ENCODE measurements at places on chromosomes 12 and 14. TPM values are rescaled to one million over a fixed set of nuclear protein-coding genes. Genes with fewer than 3 reads are reported as not detected.

- H3K36me3 ChIP-seq: no peaks in the 10 kb centered on the region
- no peak overlapping the region for H3K4me3 ChIP-seq
- no peak overlapping the region for H3K27ac ChIP-seq
- no peaks in the 10 kb centered on the region for H3K4me1 ChIP-seq
- H3K27me3 ChIP-seq: no peaks in the 10 kb centered on the region
Observed at GRCh38 chr12:31644536-31644935, 15.0 kb upstream of the ETFBKMT start.

GRIN2B gene
- total RNA-seq: not detected

DNA sequence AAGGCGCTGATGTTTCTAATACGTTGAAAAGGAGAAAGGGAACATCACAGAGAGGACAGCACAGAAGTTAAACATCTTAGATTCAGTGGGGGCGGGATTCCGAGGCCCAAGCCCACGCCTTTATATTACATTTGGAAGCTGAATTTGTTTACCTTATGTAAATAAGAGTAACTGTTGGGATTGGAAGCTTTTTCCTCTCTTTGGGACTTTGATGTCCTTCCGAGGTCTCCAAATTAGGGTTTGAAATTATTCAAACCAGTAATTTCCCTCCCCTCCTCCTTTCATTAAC is 6.4 kb downstream of the FOXA1 start:
- no peak overlapping the region for H3K4me3 ChIP-seq
- H3K36me3 ChIP-seq: peaks cover 11% of the 10 kb centered on the region
- no peak overlapping the region for H3K27ac ChIP-seq
- DNase-seq: no peak
- no peaks in the 10 kb centered on the region for H3K4me1 ChIP-seq

GRCh38 chr12:53169644-53170043 is 10.9 kb upstream of the ZNF740 start:
- peaks cover 3% of the 10 kb centered on the region for H3K4me1 ChIP-seq
- no peak overlapping the region for H3K27ac ChIP-seq
- H3K36me3 ChIP-seq: no peaks in the 10 kb centered on the region
- no peak for DNase-seq

ALDH1L2 gene
- 5.9 TPM for total RNA-seq

GRCh38 chr12:97984436-97984835 is 521.8 kb downstream of the RMST start:
- H3K36me3 ChIP-seq: no peaks in the 10 kb centered on the region
- H3K27me3 ChIP-seq: no peaks in the 10 kb centered on the region
- DNase-seq: no peak
- no peak overlapping the region for H3K4me3 ChIP-seq

- no peaks in the 10 kb centered on the region for H3K36me3 ChIP-seq
- DNase-seq: no peak
- H3K4me1 ChIP-seq: no peaks in the 10 kb centered on the region
Observed at GRCh38 chr12:25121916-25122315, 73.0 kb downstream of the DNAI7 start.

GRCh38 chr12:62335796-62336195 is 75.6 kb downstream of the USP15 start:
- H3K36me3 ChIP-seq: peaks cover 71% of the 10 kb centered on the region
- H3K4me3 ChIP-seq: no peak overlapping the region
- peaks cover 26% of the 10 kb centered on the region for H3K4me1 ChIP-seq
- no peak for DNase-seq
- no peaks in the 10 kb centered on the region for H3K27me3 ChIP-seq

SIX6 gene
- total RNA-seq: not detected

- H3K36me3 ChIP-seq: peaks cover 8% of the 10 kb centered on the region
- no peaks in the 10 kb centered on the region for H3K27me3 ChIP-seq
- no peak overlapping the region for H3K4me3 ChIP-seq
- H3K27ac ChIP-seq: no peak overlapping the region
Observed at GRCh38 chr12:8127138-8127537, 3.7 kb downstream of the CLEC4A start.

GRCh38 chr12:92558806-92559205 is 144.0 kb upstream of the PLEKHG7 start:
- H3K36me3 ChIP-seq: peaks cover 28% of the 10 kb centered on the region
- peaks cover 62% of the 10 kb centered on the region for H3K4me1 ChIP-seq
- no peak overlapping the region for H3K4me3 ChIP-seq
- DNase-seq: no peak

DNA sequence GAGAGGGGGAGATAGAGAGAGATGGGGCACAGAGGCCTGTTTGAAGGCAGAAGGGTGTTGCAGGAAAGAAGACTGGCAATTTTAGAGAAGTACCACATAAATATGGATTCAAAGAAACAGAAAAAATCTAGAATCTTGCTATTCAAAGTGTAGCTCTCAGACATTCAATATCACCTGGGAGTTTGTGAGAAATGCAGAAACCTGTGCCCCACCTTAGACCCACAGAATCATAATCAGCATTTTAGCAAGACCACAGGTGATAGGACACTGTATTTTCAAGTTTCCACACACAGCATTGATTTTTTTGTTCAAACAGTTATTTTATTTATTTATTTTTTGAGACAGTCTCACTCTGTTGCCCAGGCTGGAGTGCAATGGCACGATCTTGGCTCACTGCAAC is 3.3 kb downstream of the NEDD8 start:
- H3K36me3 ChIP-seq: peaks cover 9% of the 10 kb centered on the region
- H3K4me3 ChIP-seq: no peak overlapping the region
- H3K4me1 ChIP-seq: peaks cover 30% of the 10 kb centered on the region
- no peak overlapping the region for H3K27ac ChIP-seq
- DNase-seq: no peak

- H3K27ac ChIP-seq: no peak overlapping the region
- no peaks in the 10 kb centered on the region for H3K36me3 ChIP-seq
- H3K4me1 ChIP-seq: no peaks in the 10 kb centered on the region
- peaks cover 10% of the 10 kb centered on the region for H3K27me3 ChIP-seq
- H3K4me3 ChIP-seq: no peak overlapping the region
- no peak for DNase-seq
Observed at GRCh38 chr12:15823360-15824128, 34.4 kb upstream of the EPS8 start.

- no peaks in the 10 kb centered on the region for H3K27me3 ChIP-seq
- H3K4me1 ChIP-seq: peaks cover 26% of the 10 kb centered on the region
- H3K36me3 ChIP-seq: peaks cover 27% of the 10 kb centered on the region
- H3K27ac ChIP-seq: no peak overlapping the region
- DNase-seq: no peak
- no peak overlapping the region for H3K4me3 ChIP-seq
Observed at GRCh38 chr12:96244826-96245225, 50.7 kb downstream of the ELK3 start.

TMEM52B gene
- not detected for total RNA-seq

DNA sequence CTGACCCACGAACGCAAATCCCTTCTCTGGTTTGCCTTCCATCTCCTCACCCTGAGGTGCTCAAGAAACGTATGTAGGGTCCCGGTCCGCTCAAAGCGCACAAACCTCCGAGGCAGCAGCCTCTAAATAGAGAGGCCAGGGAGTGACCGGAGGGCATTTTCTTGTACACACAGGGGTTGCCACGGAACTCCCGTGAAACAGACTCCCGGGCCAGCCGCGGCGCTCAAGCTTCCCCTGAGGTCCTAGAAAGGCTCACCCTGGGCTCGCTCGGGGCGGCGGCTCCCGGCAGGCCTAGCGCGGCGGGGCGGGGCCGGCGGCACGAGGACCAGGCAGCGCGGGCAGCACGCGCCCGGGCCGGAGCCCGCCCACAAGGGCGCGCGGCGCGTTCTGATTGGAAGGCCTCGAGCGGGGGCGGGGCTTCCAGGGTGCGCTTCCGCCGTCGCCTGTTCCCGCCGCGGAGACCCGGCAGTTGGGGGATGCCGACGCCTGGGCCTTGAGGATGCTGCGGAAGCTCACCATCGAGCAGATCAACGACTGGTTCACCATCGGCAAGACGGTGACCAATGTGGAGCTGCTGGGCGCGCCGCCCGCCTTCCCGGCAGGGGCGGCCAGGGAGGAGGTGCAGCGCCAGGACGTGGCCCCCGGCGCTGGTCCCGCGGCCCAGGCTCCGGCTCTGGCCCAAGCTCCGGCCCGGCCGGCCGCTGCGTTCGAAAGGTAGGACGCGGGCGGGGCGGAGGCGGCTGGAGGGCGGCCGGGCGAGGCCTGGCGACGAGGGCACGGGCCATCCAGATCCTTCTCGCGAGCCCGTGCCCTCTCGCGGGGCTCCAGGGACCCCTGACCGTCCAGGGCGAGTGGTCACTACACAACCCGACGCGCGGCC is at the start of gene TDRD9:
Gene TDRD9 (plus strand): TSS at position 446 of the 880 bp plus-strand sequence. CDS start 54 bp downstream, at position 500.
- DNase-seq: no peak
- H3K4me1 ChIP-seq: peaks cover 4% of the 10 kb centered on the region
- no peaks in the 10 kb centered on the region for H3K36me3 ChIP-seq
- H3K27me3 ChIP-seq: peaks cover 8% of the 10 kb centered on the region

SOAT2 gene
- 3.8 TPM for total RNA-seq

EPYC gene
- total RNA-seq: not detected

CBLN3 gene
- total RNA-seq: 5.5 TPM

TPH2 gene
- not detected for total RNA-seq

DNA sequence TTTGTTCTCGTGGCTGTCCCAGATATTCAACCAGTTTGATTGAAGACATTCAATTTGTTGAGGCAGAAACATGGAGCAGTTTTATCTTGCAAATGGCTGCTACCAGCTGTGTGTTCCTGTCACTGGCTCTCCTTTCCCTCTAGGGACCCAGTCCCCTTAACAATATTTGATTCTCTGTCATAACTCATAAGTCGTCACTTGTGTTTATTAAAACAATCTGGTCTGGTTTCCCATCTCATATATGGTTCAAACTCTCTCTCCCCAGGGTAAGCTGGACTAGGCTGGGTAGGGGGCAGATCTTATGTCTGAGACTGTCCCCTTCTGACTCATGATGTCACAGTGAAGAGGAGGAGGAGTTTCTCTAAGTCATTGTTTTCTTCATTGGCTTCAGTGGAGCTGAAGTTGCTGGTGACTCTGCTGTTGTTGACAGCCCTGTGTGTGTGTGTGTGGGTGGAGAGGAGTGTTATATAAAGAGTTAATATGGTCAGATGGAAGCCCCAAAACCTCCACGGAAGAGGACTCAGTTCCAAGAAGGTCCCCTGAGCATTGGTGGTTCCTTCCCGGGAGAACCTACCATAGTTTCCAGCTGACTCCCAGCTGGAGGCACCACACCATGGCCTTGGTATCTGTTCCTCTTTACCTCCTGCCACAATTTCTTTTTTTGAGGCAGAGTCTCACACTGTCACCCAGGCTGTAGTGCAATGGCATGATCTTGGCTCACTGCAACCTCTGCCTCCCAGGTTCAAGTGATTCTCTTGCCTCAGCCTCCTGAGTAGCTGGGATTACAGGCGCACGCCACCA is 16.1 kb upstream of the GNG2 start:
- H3K4me3 ChIP-seq: no peak overlapping the region
- peaks cover 39% of the 10 kb centered on the region for H3K4me1 ChIP-seq
- peaks cover 23% of the 10 kb centered on the region for H3K36me3 ChIP-seq
- H3K27ac ChIP-seq: peak overlapping the region; percentile 16
- peaks cover 3% of the 10 kb centered on the region for H3K27me3 ChIP-seq

TNFAIP2 gene
- 0.10 TPM for total RNA-seq

GRCh38 chr12:51409846-51410245 is 14.8 kb upstream of the SLC4A8 start:
- peaks cover 10% of the 10 kb centered on the region for H3K4me1 ChIP-seq
- H3K4me3 ChIP-seq: no peak overlapping the region
- no peaks in the 10 kb centered on the region for H3K36me3 ChIP-seq
- H3K27ac ChIP-seq: no peak overlapping the region
- no peak for DNase-seq
- no peaks in the 10 kb centered on the region for H3K27me3 ChIP-seq

DNA sequence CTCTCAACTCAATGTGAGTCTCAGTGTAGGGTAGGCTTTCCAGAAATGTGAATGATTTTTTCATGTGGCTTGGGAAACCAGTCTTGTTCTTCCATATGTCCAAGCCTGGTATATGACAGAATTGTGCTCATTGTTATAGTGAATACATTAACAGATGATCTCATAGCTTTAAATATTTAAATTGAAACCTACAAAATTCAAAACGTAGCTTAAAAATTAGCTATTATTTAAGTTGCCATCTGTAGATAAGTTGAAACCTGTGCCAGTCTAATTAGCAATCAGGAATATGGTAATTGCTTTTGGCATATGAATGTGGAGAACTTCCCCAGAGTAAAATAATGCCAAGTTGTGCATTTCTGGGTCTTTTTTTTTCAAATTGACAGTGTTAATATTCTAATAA is 891.6 kb upstream of the SEL1L start:
- DNase-seq: no peak
- no peak overlapping the region for H3K27ac ChIP-seq
- H3K36me3 ChIP-seq: no peaks in the 10 kb centered on the region
- no peaks in the 10 kb centered on the region for H3K4me1 ChIP-seq
- no peaks in the 10 kb centered on the region for H3K27me3 ChIP-seq

TPPP2 gene
- not detected for total RNA-seq

- peaks cover 61% of the 10 kb centered on the region for H3K27me3 ChIP-seq
- no peaks in the 10 kb centered on the region for H3K36me3 ChIP-seq
- H3K27ac ChIP-seq: no peak overlapping the region
- peaks cover 17% of the 10 kb centered on the region for H3K4me1 ChIP-seq
- no peak for DNase-seq
Observed at GRCh38 chr12:42468921-42469320, 120.6 kb downstream of the PRICKLE1 start.

GRCh38 chr14:74608959-74609611 is 3.0 kb downstream of the LTBP2 start:
- DNase-seq: peak; percentile 80
- H3K27me3 ChIP-seq: peaks cover 13% of the 10 kb centered on the region
- H3K4me3 ChIP-seq: no peak overlapping the region
- peaks cover 17% of the 10 kb centered on the region for H3K4me1 ChIP-seq
- no peaks in the 10 kb centered on the region for H3K36me3 ChIP-seq

DNA sequence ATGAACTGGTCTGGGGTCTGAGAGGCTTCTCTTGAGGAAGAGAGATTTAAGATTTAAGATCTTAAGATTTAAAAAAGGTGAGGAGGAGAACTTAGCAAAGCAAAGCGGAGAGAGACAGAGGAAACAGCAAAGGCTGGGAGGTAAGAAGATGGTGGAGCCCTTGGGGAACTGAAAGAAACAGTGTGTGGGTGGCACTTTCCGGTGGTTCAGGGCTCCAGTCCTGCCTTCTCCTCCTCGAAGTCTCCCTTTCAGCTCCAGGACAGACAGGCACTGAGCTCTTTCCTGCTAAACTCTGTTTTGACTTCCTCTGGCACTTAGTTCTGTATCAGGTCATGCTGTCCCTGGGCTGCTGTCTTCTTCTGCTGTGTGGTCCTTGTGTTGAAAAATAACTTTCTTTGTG is 298.7 kb upstream of the SRRM4 start:
- no peak for DNase-seq
- H3K27ac ChIP-seq: no peak overlapping the region
- H3K36me3 ChIP-seq: no peaks in the 10 kb centered on the region

DNA sequence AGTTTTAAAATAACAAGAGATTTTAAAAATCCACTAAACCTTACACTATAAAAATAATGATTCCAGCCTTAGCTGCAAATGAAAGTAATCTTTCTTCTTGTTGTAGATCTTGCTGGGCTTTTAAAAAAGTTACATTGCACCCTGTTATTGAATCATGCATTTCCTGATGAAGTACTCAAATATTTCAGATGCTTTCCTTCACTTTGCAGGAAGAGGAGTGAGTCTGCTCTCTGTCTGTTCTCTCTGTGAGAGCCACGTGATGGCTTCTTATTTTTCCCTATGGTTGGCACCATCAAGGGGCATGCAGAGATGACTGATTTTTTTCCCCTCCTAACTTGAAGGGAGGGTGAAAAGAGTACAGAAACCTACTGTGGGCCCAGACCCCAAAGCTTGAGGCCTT is 262.7 kb downstream of the ATP23 start:
- H3K4me1 ChIP-seq: no peaks in the 10 kb centered on the region
- peak overlapping the region; percentile 2 for H3K27ac ChIP-seq
- no peak overlapping the region for H3K4me3 ChIP-seq
- no peaks in the 10 kb centered on the region for H3K36me3 ChIP-seq

- H3K36me3 ChIP-seq: no peaks in the 10 kb centered on the region
- no peak overlapping the region for H3K27ac ChIP-seq
- DNase-seq: no peak
Observed at GRCh38 chr12:109827080-109827479, 6.1 kb downstream of the TRPV4 start.
